DMS79 treated with DMSO at 0.1 percent for 48 hours (cell line): ENCODE measurements at places on chromosomes 2 and 18.

GRCh38 chr2:191951832-191952231 is 104.9 kb upstream of the CAVIN2 start:
- no peak for DNase-seq

DNA sequence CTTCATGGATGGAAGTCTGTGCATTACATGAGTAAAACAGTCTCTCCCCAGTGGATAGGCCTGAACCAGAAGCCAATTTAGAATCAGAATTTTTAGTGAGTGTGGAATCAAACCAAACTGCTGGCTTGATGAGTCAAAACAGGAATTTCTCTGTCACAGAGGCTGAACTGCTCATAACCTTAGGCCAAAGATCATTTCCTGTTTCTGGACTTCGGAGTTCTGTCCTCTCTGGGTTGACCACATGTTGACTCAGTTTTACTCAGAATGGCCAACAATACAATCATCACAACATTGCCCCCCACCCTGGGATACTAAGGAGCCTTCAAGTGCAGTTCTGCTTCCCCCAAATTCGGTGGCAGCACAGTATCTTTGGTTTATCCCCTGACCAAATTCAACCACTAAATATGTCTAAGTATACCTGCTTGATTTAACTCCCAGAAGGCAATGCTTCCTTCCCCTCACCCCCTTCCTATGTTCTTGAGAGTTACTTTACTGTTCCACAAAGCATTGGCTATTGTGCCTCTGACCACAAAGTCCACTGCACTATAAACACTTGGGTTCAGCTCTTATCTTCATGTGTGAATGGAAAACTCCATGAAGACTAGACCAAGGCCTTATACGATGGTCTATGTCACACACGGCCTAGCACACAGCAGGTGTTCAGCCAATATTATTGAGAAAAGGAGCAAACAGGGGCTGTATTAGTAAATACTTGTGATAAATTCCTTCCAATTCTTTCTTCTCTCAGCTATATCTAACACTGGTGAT is 67.8 kb downstream of the NXPH2 start:
- DNase-seq: no peak

DNA sequence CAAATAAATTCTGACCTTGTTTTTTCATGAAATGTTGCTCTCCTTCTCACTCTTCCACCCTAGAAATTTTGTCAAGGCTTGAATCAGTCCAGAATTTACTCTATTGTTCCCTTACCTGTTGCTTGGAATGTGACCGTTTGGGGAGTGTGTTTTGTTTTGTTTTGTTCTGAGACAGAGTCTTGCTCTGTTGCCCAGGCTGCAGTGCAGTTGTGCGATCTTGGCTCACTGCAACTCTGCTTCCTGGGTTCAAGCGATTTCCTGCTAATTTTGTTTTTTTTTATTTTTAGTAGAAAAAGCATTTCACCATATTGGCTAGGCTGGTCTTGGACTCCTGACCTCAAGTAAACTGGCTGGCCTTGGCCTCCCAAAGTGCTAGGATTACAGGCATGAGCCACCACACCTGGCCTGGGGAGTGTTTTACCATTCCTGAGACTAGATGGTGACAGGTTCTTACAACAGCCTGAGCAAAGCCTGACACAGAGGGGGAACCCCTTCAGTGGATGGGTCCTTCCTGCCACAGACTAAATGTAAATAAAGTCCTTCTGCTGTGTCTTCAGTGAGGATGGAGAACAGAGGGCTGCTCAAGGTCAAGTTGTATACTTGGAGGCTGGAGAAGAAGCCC is 52.0 kb downstream of the HAUS1 start:
- DNase-seq: no peak

DNA sequence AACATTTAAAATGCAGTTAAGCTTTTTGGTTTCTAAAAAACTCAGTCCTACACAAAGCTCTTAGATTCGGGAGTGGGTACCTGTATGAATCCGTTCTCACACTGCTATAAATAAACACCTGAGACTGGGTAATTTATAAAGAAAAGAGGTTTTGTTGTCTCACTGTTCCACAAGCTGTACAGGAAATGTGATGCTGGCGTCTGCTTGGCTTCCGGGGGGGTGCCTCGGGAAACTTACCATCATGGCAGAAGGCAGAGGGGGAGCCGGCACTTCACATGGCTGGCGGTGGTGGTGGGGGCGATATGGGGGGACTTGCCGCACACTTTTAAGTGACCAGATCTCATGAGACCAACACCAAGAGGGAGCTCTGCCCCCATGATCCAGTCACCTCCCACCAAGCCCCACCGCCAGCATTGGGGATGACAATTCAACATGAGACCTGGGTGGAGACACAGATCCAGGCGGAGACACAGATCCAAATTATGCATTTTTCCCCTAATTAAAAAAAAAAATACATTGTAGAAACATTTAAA is 222.5 kb downstream of the GBX2 start:
- DNase-seq: no peak

GRCh38 chr2:53768242-53768542 is 588 bp downstream of the CHAC2 start:
- peak; percentile 63 for DNase-seq

- DNase-seq: no peak
Measured at GRCh38 chr2:144524118-144525009, 4.4 kb upstream of the ZEB2 start.

GRCh38 chr2:128605931-128606330 is 287.3 kb upstream of the HS6ST1 start:
- no peak for DNase-seq

GRCh38 chr2:128505150-128505490 is 186.5 kb upstream of the HS6ST1 start:
- no peak for DNase-seq

- DNase-seq: no peak
Measured at GRCh38 chr2:239322416-239323086, 78.3 kb downstream of the HDAC4 start.

DNA sequence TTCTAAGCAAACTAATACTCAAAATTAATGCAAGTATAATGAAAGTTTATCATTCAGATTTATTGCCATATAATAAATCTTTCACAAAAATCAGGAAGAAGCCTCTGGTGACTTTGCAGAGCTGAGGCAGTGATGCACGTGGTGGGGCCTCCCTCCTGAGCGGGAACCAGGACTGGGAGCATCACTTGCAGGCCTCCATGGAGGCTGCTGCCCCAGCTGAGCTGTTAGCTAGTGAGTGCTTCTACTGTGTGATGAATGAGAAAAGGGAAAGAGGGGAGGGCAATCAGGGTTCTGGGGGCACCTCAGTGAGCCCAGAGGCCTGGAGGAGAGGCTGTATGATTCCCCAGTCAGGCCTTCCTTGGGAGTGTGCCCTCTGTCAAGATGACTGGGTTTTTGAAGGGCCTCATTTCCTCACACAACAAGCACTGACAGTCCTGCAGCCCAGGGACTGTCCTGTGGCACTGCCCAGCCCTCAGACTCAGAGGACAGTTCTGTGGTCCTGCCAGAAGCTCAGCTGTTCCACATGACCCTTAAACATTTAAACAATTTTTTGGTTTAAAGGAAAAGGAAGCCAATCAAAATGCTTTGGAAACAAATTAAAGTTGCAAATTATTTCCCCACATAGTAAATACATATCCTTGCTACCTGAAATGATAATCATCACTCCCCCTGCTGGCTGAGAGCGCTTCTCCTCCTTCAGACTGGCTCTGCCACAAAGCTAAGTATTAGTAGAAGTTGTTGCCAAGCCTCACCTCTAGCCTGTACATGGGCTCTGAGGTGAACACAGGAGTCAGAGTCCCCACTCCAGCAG is 90.9 kb upstream of the SMAD7 start:
- DNase-seq: peak; percentile 3

GRCh38 chr2:241788135-241788534 is 11.5 kb downstream of the GAL3ST2 start:
- no peak for DNase-seq

- no peak for DNase-seq
Measured at GRCh38 chr2:36556842-36557241, 41.1 kb downstream of the FEZ2 start.

DNA sequence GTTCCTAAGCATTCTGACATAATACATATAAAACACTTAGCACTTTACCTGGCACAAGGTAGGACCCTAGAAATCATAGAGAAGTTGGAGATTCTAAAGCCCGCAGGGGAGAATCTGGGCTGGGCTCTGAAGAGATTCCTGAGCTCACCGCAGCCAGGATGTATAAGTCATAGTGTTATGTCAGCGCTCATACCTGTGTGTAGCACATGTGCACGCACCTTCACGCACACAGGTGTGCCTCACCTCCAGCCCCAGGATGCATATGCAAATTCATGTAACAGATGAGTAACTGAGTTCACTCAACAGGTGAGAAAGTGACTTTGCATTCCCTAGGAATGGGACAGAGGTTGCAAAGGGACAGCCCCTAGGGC is 7.9 kb upstream of the SDC1 start:
- DNase-seq: no peak

DNA sequence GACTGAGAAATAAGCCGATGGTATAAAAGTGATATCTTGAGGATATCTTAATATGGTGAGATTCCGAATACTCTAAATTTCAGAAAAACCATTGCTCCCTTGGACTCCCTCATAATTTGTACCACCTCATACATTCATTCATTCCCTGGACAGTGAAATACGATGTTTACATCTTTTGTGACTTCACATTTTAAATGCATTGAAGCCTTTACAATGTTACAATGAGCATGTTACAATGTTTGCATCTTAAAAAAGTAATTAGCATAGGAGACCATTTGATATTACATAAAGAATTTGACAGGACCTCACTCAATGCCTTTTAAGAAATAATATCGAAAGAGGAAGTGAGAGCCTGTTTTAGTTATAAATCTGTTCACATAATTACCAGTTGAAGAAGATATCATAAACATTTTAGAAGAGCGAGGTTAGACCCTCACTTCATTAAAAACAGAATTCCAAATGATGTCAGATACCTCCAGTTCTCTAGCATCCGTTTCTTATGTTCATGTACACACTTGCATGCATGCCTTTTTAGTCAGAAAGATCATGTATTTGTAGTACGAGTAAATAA is 372.0 kb downstream of the ARHGAP15 start:
- DNase-seq: no peak

DNA sequence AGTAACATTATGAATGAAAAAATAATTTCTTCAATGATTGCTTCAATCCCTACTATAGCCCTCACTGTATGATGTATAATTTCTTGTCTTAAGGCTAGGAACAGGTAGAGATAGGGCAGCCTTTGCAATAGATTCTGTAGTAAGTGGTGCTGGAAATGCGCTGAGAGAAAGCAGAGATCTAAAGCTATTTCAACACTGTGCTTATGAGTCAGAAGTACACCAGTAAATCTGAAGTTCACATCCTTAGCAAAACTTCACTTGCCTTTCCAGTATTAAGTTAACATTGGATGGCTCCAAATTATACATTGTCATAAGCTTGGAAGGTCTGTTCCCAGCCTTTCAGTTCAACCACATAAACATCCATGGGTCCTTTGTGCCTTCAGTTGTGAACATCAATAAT is 178.2 kb upstream of the EPHA4 start:
- no peak for DNase-seq

- peak; percentile 72 for DNase-seq
Measured at GRCh38 chr2:28277466-28277865, 115.2 kb upstream of the FOSL2 start.

DNA sequence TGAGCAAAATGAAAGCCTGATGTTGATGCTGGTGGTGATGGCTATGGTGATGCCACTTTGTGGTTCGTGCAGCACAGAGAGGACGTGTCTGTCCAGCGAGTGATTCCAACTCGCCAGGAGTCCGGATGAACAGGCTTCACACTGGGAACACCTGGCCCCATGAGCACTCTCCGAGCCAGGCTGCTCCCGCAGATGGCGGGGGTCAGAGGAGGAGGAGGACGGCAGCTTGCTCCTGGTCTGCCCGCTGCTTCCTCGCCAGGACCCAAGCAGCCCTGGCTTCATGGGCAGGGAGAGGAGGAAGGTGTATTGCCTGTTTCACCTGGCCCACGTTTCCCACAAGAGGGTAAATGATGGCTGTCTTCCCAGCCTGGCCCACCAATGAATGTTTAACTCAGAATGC is 121.6 kb downstream of the MTCL1 start:
- no peak for DNase-seq

GRCh38 chr2:55718165-55719008 is 24.7 kb upstream of the PNPT1 start:
- DNase-seq: peak; percentile 48

- DNase-seq: no peak
Measured at GRCh38 chr2:168047091-168047690, 200.2 kb downstream of the STK39 start.

DNA sequence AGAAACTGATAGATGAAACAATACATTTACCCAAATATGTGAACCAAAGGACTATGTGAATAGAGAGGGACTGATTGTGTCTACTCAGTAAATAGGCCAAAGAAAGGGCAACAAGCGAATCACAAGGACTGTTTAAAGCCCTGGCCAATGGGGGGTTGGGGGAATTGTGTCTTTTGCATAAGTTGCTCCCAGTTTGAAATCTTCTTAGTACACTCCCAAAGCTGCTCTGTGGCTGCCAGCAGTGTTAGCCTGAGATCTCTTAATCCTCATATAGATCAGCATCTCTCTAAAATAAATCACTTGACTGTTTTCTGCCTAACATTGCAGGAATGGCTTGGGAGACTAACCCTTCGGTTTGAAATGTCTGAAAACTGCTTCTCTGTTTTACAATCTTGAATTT is 236.4 kb downstream of the PLCL1 start:
- DNase-seq: no peak

DNA sequence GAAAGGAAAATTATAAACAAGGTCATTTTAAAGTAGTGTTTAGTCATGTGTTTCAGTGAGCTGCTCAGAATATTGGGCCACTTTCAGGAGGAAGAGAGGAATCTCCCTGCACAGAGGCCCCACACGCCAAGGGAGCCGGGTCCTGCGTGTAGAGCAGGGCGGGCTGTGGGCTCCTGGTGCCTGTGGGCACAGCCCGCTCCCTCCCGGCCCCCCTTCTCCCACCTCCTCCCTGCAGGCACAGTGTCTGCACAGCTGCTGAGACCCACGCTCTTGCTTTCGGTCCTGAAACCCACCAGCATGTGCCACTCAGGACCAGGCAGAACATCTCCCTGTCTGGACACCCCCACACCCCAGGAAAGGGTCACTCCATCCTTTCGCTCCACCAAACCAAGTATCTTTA is 167.6 kb upstream of the SALL3 start:
- no peak for DNase-seq

GRCh38 chr2:9309147-9309546 is 102.5 kb downstream of the ASAP2 start:
- no peak for DNase-seq
